GM23248 (cell line): ENCODE measurements at places on chromosomes 13 and 19. TPM values are rescaled to one million over a fixed set of nuclear protein-coding genes. Genes with fewer than 3 reads are reported as not detected.

- no peaks in the 10 kb centered on the region for H3K4me1 ChIP-seq
These were observed 186.2 kb downstream of the PCDH9 start for GRCh38 chr13:67043901-67044300.

DNA sequence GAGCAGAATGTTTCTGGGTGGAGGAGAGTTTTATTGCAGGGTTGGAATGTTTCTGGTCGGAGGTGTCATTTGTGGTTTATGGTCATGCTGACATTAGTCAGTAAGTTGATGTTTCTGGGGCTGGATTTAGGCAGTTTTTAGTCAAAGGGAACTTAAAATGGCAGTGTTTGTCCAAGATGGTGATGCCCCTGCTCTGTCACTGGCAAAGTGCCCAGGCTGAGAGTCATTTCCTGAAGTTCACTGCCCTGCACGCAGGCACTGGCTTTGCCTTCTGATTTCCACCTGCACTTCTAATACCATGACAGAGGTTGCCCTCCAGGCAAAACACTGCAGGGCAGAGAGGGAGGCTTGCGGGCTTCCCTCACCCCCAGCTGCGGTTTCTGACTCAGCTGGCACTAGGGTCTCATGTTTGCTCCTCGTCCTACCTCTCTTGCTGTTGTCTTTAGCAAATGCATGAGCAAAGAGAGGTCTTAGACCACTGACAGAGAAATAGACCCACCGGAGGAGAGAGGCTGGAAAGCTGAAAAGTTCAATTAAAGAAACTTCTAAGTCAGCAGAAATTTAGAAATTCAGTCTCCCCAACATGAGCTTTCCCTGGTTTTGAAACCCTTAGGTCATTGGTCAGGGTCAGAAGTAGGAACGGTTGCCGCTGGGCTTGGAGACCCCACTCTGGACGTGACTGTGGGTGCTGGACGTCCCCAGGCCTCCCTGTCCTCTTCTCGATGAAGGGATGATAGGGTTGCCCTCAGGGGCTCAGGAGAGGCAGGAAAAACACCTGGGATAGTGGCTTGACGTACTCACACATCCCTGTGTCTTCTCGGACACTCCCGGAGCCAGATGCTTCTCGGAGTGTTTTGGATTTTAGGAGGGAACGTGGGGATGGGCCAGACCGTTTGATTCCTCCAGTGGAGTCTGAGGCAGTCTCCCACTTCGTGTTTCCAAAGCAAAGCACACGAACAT lies 26.3 kb downstream of the TMEM255B start:
- H3K27me3 ChIP-seq, result peaks cover 3% of the 10 kb centered on the region; the same call in 1 of the 2 replicates
- H3K27ac ChIP-seq, result no peak overlapping the region
- H3K4me1 ChIP-seq, result peaks cover 13% of the 10 kb centered on the region
- no peaks in the 10 kb centered on the region for H3K36me3 ChIP-seq
- H3K4me3 ChIP-seq, result no peak overlapping the region
- DNase-seq, result peak; percentile 81

DNA sequence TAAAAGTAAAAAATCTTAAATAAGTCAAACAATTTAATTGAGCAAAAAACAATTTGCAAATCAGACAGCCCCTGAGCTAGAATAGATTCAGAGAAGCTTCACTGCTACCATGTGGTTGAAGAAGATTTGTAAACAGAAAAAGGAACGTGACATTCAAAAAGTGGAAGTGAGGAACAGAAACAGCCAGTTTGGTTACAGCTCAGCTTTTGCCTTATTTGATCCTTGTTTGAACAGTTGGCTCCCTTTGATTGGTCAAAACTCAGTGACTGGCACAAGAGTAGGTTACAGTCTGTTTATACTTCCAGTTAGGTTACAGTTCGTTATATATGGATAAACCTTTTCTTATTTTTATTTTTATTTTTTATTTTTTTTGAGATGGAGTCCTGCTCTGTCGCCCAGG lies 5.8 kb downstream of the ZNF221 start:
- peaks cover 12% of the 10 kb centered on the region for H3K4me1 ChIP-seq
- no peaks in the 10 kb centered on the region for H3K36me3 ChIP-seq
- DNase-seq, result no peak

- peak; percentile 70 for DNase-seq
- H3K27ac ChIP-seq, result no peak overlapping the region
- H3K4me1 ChIP-seq, result peaks cover 27% of the 10 kb centered on the region
- no peaks in the 10 kb centered on the region for H3K36me3 ChIP-seq
- H3K4me3 ChIP-seq, result no peak overlapping the region
These were observed 30.9 kb downstream of the FAM216B start for GRCh38 chr13:42812316-42812715.

DNA sequence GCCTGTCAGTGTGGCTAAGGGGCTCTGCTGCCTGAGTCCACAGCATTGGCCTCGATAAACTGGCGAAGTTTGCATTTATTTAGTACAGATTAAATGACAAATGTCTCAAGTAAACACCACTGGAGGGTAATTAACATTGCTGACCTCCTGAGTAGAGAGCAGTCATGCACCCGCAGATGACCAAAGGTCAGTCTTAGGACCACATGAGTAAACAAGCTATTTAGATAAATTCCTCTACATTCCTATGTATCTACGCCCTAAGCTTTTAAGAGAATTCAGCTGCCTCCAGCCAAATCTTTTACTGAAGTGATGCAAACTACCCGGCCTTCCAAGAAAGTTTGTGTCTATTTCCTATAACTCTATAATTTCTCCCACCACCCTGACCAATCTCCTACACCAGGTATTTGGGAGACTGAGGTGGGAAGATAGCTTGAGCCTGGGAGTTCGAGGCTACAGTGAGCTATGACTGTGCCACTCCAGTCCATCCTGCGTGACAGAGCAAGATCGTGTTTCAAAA lies 22.9 kb downstream of the CD70 start:
- H3K36me3 ChIP-seq, result no peaks in the 10 kb centered on the region
- no peaks in the 10 kb centered on the region for H3K4me1 ChIP-seq
- no peak overlapping the region for H3K4me3 ChIP-seq

DNA sequence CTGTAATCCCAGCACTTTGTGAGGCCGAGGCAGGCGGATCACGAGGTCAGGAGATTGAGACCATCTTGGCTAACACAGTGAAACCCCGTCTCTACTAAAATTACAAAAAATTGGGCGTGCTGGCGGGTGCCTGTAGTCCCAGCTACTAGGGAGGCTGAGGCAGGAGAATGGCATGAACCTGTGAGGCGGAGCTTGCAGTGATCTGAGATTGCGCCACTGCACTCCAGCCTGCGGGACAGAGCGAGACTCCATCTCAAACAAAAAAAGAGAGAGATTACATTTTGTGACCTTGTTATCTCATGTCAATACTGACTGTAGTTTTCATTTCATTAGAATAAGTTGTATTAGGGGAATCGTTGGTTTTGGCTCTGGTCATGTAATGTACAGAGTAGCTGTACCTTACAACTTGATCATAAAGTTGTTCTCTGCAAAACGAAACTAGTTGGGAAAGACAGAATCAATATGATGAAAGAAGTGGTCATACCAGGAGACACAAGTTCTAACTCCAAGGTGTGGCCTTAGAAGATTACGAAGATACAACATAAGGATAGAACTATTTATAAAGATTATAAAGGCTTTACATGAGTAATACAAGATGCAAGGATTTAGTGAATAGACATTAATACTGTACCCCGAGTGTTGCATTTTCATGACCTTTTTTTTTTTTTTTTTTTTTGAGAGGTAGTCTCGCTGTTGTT lies 15.3 kb downstream of the TMEM38A start:
- H3K36me3 ChIP-seq, result no peaks in the 10 kb centered on the region
- no peak overlapping the region for H3K4me3 ChIP-seq
- H3K27ac ChIP-seq, result no peak overlapping the region
- H3K4me1 ChIP-seq, result no peaks in the 10 kb centered on the region
- no peaks in the 10 kb centered on the region for H3K27me3 ChIP-seq

- H3K27me3 ChIP-seq, result no peaks in the 10 kb centered on the region
- no peak for DNase-seq
- H3K4me3 ChIP-seq, result no peak overlapping the region
These were observed 305.7 kb downstream of the SHISA2 start for GRCh38 chr13:25746131-25746530.

DNA sequence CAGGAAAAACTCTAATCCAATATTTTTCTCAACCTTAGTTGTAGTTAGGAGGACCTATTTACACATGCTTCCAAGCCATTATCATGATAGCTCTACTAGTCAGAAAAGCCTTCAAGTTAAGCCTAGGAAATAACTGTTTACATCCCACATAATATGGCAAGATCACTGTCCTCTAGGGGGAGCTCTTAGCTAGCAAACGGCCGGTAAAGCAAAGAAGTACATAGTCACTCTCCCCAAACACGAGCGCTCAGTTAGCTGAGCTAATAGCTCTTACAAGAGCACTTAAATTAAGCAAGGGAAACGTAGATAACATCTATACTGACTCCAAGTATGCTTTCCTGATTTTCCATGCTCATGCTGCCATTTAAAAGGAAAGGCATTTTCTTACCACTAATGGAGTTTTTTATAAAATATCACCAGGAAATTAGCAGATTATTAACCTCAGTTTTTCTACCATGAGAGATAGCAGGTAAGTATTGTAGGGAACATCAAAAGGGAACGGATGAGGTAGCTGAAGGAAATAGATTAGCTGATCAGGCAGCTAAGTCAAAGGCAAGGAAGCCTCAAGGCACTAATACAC lies 100.6 kb upstream of the PABPC3 start:
- H3K36me3 ChIP-seq, result no peaks in the 10 kb centered on the region
- H3K27ac ChIP-seq, result no peak overlapping the region
- DNase-seq, result peak; percentile 88

GRCh38 chr13:95403349-95404140 lies 102.3 kb upstream of the ABCC4 start:
- no peaks in the 10 kb centered on the region for H3K4me1 ChIP-seq
- H3K27me3 ChIP-seq, result no peaks in the 10 kb centered on the region; the same call in 1 of the 2 replicates
- no peaks in the 10 kb centered on the region for H3K36me3 ChIP-seq
- no peak overlapping the region for H3K27ac ChIP-seq

DNA sequence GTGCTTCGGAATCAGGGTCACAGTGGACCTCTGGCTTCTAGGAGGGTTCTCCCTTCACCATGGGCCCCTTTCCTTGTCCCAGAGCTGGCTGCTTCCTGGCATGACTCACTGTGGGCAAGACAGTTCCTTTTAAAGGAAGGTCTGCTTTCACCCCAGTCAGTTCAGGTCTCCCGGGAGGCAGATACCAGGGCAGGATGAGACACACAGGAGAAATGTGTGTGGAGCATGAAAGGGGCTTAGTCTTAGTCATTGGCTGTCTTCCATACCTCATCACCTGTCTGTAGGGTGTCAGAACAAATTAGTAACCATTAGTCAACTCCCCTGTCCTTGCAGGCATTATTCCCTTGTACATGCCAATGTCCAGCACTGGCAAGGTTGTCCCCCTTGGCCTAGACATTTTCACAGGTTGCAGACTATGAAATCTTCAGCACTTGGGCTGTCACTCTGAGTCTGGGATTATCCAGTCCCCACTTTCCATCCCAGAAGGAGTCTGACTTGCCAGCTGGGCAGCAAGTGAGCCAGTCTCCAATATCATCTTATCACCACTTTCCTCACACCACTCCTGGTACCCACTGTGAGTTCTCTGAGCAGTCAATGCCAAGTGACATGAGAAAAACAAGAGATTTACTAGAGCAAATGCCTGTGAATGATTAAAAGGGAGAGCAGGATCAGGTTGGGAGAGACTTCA lies 76.8 kb upstream of the MEDAG start:
- DNase-seq, result peak; percentile 83
- H3K4me1 ChIP-seq, result peaks cover 26% of the 10 kb centered on the region
- H3K27ac ChIP-seq, result peak overlapping the region; percentile 49

DNA sequence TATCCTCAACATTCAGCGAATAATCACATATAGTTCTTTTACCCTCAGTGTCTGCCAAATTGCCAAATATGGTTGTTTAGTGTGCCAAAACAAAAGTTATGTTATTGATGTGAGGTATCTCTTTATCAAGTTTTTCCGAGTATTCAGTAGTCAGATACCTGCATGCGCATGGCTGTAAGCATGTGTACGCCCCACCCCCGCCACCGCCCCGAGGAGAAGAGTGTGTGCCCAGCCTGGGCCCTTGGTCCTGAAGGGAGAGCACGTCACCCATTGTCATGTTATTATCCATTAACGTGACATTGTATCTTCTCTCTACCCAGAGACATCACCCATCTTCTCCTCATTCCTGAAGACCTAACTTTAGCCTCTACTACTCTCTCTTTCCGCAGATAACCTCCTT lies 147.0 kb downstream of the SHISA2 start:
- H3K27me3 ChIP-seq, result peaks cover 5% of the 10 kb centered on the region; the same call in 1 of the 2 replicates
- no peaks in the 10 kb centered on the region for H3K4me1 ChIP-seq
- DNase-seq, result no peak
- no peaks in the 10 kb centered on the region for H3K36me3 ChIP-seq

DNA sequence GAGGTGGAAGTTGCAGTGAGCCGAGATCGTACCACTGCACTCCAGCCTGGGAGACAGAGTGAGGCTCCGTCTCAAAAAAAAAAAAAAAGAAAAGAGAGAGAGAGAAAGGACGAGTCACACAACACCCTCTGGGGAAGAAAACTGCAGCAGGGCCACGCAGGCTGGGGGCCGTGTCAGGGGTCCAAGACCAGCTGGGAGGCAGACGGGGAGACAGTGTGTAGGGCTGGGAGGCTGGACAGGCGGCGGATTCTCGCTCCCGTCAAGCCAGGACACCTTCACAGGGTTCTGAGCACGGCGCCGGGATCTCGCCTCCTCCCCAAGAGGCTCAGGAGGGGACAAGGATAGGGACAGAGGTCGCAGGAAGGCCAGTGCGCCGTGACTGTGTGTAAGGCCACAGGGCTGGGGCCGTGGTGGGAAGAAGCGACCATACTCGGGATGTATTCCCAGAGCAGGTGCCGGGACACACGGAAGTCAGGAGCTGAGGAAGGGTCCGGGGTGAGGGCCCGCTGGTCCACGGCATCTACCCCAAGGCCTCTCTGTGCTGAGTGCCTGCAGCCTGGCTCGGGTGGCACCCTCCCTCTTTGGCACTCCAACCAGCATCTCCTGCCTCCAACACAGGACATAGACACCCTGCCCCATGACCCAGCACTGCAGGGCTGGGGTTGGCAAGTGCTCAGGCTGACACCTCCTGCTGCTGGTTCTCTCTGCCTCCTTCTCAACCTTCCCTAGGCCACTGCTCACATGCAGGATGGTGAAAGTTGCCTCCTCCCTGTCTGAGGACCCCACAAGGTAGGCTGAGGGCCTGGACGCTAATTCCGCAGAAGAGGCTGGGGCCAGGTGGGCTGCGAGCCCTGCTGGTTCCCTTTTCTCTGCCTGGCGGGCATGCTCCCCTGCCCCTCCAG lies 21.2 kb downstream of the ZNF787 start:
- H3K4me1 ChIP-seq, result no peaks in the 10 kb centered on the region
- H3K36me3 ChIP-seq, result no peaks in the 10 kb centered on the region
- no peaks in the 10 kb centered on the region for H3K27me3 ChIP-seq
- H3K4me3 ChIP-seq, result no peak overlapping the region
- no peak for DNase-seq

GRCh38 chr19:4327252-4327876 lies 11.3 kb downstream of the STAP2 start:
- H3K4me3 ChIP-seq, result peak overlapping the region; percentile 66
- peak; percentile 73 for DNase-seq
- H3K36me3 ChIP-seq, result no peaks in the 10 kb centered on the region
- H3K27me3 ChIP-seq, result 0 out of 2 replicates have a peak, but pooled peaks cover 5% of the 10 kb centered on the region
- no peak overlapping the region for H3K27ac ChIP-seq

The F2RL3 gene
- polyA plus RNA-seq, result not detected in 2 replicates

The ZNF471 gene
- 3.4 and 3.6 TPM in 2 replicates for polyA plus RNA-seq

The NOVA2 gene
- not detected in 2 replicates for polyA plus RNA-seq

The NLRP4 gene
- not detected in 2 replicates for polyA plus RNA-seq

The PHLDB3 gene
- 3.9 and 4.6 TPM in 2 replicates for polyA plus RNA-seq

The RNF113B gene
- not detected in 2 replicates for polyA plus RNA-seq
